Motor neuron (in vitro differentiated cells): ENCODE measurements at places on chromosomes 6 and 20. TPM values are rescaled to one million over a fixed set of nuclear protein-coding genes. Genes with fewer than 3 reads are reported as not detected.

Gene EMILIN3
- total RNA-seq, result 0.71 and 1.3 TPM in 2 replicates

Gene SLC25A27
- total RNA-seq, result 20.0 and 24.1 TPM in 2 replicates

Gene BPI
- 0.63 TPM in 1 of 2 replicates, not detected in the other for total RNA-seq

Gene MAPK13
- total RNA-seq, result 0.42 and 0.46 TPM in 2 replicates

Gene ANKEF1
- 0.97 and 1.1 TPM in 2 replicates for total RNA-seq

Gene SRMS
- total RNA-seq, result not detected in 2 replicates

Gene SNX3
- 199 and 227 TPM in 2 replicates for total RNA-seq

Gene OR5V1
- total RNA-seq, result 0.31 TPM in 1 of 2 replicates, not detected in the other

Gene RNF182
- total RNA-seq, result 9.3 and 12.1 TPM in 2 replicates

Gene PROKR2
- total RNA-seq, result not detected in 2 replicates

Gene SCUBE3
- total RNA-seq, result 12.7 and 14.6 TPM in 2 replicates

Gene MICB
- 0.31 and 0.49 TPM in 2 replicates for total RNA-seq

Gene LST1
- 0.74 and 2.6 TPM in 2 replicates for total RNA-seq

Gene ABHD16B
- total RNA-seq, result not detected in 2 replicates

- no peak for ATAC-seq
Observed at GRCh38 chr6:119343167-119343566, 6.4 kb downstream of the MAN1A1 start.

GRCh38 chr6:14751645-14752175, 494.2 kb upstream of the JARID2 start:
- ATAC-seq, result no peak

DNA sequence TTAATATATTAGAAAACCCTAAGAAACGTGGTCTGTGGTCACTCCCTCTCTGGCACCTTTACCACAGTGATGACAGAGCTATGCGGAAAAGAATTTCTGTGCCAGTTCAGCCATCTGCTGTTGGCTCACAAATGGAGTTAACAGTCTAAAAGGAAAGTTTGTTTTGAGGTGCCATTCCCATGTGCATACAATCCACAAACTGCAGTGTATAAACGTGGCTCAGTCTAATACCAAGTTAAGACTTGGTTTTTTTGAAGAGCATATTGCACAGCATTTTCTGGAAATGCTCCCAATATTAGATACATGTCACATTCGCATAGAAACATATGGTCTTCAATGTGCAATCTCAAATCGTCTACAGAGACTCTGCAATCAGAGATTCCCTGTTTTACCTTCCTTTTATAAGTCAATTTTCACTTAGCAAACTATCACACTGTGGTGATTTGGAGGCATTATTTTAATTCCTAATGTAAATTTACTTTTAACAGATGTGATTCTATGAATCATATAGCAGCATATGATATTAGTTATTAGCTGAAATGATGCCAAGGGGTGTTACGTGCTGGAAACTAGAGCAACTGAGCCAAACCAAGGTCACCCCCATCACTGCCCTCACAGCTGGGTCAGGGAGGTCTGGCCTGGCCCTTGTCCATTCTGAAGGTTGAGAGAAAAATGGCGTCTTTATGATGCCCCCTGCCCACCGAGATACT, 383.5 kb downstream of the PRKN start:
- ATAC-seq, result no peak

GRCh38 chr6:46376562-46377061, 114.6 kb downstream of the RCAN2 start:
- ATAC-seq, result no peak

DNA sequence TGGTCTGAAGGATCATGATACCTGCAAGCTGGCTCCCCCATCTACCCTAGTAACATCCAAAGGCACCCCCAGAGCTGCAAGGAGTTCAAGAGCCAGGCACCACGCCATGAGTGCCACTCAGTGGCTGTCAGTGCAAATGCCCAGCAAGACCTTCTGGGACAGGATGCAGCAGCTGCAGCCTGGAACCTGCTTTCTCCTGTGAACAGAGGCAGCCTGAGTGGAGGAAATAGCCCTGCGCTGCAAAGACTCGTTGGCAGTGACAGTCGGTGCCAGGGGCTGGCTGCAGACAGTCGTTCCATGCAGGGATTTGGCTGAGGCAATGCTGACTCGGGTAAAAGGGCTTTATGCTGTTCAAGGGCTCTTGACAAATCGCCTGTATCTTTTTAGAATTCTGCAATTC, 15.7 kb upstream of the SSTR4 start:
- no peak for ATAC-seq

DNA sequence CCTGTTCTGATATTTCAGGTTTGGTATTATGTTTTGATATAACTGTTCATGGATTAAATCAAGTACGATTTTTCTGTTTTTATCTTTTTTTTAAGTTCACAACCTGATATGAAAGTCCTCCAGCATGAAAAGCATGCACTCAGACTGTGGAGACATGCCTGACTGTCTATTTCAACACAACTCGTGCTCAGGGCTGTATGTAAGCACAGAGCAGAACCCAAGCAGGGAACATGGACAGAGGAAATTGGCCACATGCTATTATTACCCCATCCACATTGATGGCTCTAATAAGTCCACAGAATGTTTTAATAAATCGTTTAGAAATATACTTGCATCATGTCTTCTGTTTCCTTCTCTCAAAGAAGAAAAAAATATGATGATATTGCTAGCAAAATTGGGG, 730.4 kb downstream of the C6orf118 start:
- ATAC-seq, result no peak

GRCh38 chr20:23884136-23884770, 4.7 kb upstream of the CST5 start:
- ATAC-seq, result no peak

GRCh38 chr6:10640412-10640811, 54.0 kb downstream of the C6orf52 start:
- no peak for ATAC-seq

DNA sequence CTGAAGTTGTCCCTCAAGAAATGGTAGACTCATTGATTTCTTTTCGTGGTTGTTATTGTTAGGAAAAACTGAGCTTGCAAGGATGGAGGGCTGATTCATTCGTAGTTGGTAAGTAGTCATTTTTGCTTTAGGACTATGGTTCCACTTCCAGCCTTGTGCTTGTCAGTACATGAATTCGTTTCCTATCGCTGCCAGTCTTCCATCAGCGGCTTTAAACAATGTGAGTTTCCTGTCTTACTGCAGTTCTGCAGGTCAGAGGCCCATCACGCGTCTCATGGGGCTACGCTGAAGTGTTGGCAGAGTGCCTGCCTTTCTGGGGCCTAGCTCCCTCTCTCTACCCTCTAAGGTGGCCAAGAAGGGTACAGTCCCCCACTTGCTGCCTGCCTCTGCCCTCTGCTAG, 11.4 kb upstream of the MDFI start:
- no peak for ATAC-seq

DNA sequence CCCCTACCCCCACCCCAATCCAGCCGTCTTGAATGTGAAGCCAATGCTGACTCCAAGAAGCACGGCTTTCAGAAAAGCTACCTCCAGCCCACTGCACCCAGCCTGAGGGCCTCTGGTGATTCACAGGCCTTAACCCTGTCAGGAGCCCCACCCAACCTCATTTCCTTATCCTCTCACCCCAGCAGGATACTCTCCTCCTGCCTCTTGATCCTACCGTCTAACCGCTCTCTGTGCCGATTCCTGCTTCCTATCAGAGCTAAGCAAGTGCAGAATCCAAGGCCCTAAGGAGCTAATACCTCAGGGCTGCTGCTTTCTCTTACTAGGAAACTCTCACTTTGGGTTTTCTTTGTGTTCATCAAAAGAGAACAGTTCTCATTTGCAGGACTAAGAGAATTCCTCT, 47.2 kb downstream of the TRERF1 start:
- ATAC-seq, result peak; percentile 84

GRCh38 chr6:88422831-88423230, 256.7 kb upstream of the CNR1 start:
- ATAC-seq, result no peak

GRCh38 chr6:134028438-134028837, 24.0 kb downstream of the SLC2A12 start:
- ATAC-seq, result no peak

DNA sequence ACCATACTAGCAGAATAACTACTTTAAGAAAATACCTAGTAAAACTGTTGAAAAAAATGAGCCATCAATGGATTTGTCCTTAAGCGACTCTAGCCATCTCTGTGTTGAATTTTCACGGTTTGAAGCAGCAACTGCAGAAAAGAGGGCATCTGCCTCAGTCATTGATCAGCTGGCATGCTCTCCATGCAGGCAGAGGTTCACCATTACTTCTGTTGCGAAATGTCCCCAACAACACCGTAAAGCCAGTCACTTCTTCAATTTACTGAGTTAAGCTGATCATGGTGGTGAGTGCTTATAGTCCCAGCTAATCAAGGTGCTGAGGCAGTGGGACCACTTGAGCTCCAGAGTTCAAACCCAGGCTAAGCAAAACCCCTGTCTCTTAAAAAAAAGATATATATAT, 11.1 kb downstream of the TPD52L1 start:
- ATAC-seq, result no peak

DNA sequence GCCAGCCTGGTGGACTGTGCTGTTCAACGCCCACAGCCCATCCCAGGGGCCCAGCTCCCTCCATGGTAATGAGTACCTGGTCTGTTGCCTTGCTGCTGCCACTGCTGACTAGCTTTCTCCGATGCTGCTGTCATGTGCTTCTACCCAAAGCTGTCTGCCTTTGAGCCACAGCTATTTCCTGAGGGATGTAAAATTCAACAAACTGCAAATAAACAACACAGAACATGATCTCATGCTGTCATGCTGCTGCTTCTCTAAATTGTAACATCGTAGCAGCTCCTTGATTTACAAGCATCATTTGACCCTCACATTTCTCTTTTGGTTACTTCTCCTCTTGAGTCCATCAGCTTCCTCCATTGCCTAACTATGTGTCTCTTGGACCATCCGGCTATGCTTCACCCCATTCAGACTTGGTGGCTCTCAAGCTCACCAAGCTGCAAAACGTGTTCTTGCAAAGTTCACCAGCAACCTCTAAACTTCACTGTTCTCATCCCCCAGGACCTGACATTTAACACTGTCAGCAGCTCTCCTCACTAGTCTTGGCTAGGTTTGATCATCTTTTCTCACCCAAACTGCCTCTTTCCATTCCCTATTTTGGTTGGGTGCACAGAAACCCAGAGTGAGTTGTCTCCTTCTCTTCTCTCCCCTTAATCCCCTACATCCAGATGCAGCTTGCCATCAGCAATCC, 54.6 kb downstream of the FYN start:
- ATAC-seq, result no peak

DNA sequence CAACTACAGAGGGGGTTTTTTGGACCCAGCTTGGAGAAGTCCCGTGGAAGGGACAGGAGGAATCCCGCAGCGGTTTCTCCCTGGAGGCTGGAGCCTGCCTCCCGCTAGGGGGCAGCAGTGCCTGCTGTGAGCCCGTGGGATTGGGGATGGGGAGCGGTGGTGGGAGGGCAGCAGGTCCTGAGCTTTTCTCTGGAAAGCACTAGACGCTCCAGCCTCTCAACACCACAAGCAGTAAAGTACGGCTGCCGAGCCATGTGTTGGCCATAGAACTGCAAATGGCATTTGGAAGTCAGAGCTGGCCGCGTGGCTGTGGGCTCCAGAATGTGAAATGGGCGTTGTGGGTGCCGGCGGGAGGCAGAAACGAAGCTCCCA, 47.8 kb downstream of the GMPR start:
- peak; percentile 91 for ATAC-seq

GRCh38 chr6:88358846-88359245, 192.7 kb upstream of the CNR1 start:
- ATAC-seq, result peak; percentile 26

DNA sequence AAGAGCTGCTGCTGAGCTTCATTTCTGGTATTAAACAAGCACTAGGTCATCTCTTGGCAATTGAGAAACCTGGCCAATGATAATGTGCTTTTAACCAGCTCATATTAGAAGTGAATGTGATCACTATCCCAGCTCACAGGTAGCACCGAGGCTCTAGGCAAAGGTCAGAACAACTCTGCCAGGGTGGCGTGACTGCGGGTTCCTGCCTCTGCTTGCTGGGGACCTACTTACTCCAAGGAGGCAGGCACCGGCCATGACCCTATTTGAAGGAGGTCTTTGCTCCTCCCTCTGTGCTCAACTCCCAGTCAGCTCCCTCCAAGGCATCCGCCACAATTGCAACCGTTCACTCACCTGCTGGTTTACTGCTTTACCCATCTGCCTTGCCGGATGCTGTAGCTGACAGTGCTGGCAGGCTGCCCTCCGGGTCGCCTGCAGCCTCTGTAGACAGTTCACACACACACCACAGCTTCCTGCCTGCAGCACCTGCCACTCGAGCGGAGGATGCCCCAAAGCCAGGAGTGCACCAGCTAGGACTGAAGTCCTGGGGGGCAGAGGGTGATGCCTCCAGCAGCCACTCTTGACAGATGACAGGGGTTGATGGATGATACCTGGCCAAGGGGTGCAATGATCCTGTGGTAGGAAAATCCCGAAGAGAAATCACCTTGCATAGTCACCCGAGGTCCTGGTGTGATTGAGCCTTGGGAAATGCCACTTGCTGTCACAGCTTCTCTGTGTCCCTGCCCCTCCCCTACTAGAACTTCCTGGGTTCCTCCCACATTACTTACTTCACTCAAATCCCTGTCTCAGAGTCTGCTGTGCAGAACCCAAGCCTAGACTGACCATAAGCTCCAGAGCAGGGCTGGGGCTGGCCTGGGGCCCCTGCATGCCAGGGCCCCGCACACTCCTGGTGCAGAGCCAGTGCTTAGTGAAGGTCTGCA, 8.8 kb upstream of the VSX1 start:
- no peak for ATAC-seq

DNA sequence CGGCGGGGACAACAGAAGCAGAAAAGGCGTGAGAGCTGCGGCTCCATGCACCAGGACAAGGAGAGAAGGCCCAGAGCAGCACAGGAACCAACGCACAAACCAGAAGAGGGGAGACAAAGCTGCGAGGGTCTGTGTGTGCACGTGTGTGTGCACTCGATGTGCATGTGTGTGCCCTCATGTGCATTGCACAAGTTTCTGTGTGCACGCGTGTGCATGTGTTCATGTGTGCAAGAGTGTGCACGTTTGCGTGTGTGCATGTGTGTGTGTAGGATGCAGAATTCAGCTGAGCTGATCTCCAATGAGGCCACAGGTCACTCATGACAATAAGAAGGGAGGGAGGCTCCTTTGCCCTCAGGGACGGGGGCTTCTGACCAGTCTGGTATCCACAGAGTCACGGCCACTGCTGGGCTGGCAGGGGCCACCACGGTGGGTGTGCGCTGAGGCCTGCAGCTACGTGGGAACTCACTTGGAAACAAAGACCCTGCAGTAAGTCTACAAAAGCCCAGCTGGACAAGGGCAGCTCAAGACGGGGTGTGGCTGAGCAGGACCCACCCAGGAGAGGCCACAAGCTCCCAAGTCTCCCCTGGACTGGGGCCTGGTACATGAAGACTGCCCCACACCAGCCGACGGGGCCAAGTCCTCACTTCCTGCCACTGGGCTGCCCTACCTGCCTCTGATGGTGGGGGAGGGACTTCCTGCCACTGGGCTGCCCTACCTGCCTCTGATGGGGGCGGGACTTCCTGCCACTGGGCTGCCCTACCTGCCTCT, 48.1 kb upstream of the CHRNA4 start:
- ATAC-seq, result peak; percentile 29

DNA sequence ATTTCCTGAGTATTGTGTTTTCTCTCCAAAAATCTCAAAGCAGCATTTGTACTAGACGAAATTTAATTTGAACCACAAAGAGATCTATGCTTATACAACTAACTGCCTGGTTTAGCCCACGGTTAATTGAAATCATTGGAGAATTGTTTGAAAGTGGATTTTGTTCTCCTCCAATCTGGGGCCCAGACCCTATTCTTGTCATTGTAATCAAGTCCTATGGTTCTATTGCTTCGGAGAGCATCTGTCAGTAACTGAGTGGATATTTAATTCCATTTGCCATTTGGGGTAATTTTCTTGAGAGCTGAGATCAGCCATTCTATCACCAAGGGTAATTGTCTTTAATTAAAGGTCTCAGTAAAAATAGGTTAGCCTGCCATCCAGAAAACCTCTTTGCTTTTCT, 117.0 kb upstream of the KCNG1 start:
- no peak for ATAC-seq
